Fibroblast of villous mesenchyme (primary cell): ENCODE measurements at places on chromosomes 4 and X. TPM values are rescaled to one million over a fixed set of nuclear protein-coding genes. Genes with fewer than 3 reads are reported as not detected.

DNA sequence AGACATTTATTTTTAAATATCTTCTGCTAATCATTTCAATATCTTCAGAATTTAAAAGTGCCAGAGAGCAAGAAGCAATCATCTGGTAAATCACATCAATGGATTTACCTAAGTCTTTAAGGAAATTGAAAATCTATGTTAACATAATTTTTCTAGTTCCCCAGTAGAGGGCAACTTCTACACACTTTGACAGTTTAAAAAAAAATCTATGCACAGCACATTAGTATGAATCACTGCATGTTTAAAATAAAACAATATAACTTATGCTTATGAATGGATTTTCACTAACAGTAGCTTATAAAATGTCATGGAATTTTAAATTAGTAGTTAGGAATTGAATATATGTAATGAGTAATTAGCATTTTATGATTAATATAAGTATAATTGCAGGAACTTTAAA, 126.5 kb downstream of the REELD1 start:
- peak; percentile 28 for DNase-seq

- DNase-seq = no peak
Measured at GRCh38 chrX:35675151-35675550, 123.0 kb upstream of the MAGEB16 start.

The RIBC1 gene
- total RNA-seq = 0.32 and 0.43 TPM in 2 replicates

DNA sequence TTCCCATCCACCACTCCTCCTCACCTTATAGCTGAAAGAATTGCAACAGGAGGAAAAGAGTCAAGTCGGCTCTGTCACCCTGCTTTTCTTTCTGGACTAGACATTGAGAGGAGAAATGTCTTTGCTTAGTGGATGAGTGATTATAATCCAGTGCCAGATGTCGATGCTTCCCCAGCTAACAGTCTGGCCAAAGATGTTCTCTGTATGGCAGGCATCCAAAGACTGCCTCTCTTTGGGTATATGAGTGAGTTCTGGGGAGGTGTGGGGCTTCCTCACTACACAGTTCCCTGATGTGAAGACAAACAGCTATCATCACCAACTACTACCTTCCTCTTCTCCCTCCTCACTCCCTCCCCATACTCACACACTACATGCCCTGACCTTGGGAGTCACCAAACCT, 90.9 kb downstream of the COMMD8 start:
- no peak for DNase-seq

The SLC7A11 gene
- 74.1 and 94.1 TPM in 2 replicates for total RNA-seq
